ENCODE measurements at places on chromosomes 2 and 18.
A peak's percentile ranks its signal among the peaks of the same experiment; 100 is the strongest.

- no peak for DNase-seq
Observed at GRCh38 chr2:10541775-10542432, 93.8 kb upstream of the ODC1 start.

- no peak for DNase-seq
Observed at GRCh38 chr18:7333025-7333562, 102.2 kb downstream of the LRRC30 start.

DNA sequence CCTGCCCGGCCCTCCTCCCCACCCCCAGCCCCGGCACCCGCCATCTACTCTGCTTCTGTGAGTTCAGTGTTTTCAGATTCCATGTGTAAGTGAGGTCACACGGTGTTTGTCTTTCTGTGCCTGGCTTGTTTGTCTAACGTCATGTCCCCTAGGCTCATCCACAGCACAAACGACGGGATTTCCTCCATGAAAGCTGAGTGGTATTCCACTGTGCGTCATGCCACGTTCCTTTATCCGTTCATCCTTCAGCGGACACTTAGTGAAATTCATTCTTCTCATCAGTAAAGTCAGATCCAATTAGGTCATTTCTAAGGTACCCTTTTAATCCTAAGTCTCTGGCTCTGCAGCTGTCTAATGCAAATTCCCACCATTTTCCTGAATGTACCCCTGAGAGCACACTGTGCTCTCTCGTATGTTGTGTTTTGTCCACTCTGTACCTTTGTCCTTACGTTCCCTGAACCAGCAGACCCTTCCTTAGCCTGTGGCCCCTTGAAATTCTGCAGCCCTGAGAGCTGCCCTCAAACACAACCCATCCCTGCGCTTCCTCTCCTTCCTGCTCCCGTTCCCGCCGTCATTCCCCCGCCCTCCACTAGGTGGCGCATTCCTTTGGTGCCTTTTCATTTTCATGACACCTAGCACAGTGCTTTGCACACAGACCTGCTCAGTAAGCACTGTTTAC, 44.1 kb downstream of the TRAPPC12 start:
- DNase-seq, result peak; percentile 39

DNA sequence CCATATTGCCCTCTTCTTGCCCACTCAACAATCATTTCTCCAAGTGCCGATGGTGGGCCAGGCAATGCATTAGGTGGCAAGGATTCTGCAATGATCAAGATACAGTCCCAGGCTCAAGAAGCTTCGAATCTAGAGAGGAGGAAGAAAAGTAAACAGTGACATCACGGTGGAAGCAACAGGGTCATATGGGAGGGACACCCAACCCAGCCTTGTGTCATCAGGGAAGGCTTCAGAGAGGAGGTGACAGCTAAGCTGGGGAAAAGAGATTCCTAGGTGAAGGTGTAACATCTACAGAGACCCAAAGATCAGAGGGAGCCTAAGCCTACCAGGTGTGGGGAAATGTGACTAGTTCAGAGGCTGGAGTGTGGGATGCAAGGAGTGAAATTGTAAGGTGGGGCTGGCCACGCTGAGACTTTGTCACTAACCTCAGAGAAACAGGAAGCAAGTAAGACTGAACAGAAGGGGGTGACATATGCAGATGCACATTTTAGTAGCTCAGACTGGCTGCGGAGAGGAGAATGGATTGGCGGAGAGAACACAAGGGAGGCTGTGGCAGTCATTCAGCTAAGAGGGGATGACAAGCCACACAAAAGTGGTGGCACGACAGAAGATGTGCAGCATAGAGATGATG, 104.9 kb downstream of the ANKRD44 start:
- DNase-seq, result no peak

- DNase-seq, result peak; percentile 35
Observed at GRCh38 chr2:183349091-183349490, 224.8 kb downstream of the NUP35 start.

DNA sequence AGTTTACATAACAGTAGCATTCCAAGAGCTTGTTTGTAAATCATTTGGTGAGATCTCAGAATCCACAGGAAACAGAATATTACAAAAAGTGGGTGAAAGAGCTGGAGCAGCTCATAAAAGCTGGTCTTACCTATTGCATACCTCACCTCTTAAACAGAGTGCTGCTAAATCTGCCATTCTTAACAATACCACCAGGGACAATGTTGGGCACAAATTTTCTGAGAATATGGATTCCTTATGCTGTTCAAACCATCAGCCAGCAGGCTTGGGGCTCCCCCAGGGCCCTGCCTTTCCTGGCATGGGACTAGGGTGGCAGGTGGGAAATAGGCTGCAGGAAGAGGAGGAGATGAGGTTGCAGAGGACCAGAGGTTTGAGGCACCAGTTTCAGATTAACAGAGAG, 55.6 kb downstream of the TGFA start:
- DNase-seq, result no peak

GRCh38 chr18:75139226-75139911, 69.6 kb downstream of the PTGR3 start:
- no peak for DNase-seq

DNA sequence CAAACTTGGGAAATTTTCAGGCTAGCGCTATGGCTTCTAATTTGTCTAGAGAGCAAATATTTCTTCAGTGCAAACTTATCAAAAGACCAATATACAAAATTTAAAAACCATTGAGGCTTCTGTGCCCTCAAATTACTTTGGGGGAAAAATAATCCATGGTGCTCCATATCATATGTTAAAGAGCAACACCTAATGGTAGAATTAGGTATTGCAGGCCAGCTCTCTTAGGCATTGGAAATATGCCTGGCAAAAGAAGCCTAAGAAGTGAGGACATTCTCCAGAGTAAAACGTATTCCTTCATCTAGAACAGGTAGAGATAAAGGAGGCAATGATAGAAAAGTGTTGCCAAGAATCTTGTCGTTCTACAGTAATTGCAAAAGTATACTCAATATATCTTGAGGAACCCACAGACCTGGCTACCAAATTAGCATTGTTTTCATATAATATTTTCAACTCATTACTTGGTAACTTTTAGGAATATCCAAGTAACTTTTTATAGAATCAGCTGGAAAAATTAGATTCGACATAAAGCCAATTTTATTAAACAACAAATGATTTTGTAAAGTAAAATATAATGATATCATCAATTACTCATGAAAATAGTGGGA, 401.1 kb downstream of the BCL11A start:
- no peak for DNase-seq

- DNase-seq, result no peak
Observed at GRCh38 chr2:61710711-61711110, 143.1 kb downstream of the FAM161A start.

DNA sequence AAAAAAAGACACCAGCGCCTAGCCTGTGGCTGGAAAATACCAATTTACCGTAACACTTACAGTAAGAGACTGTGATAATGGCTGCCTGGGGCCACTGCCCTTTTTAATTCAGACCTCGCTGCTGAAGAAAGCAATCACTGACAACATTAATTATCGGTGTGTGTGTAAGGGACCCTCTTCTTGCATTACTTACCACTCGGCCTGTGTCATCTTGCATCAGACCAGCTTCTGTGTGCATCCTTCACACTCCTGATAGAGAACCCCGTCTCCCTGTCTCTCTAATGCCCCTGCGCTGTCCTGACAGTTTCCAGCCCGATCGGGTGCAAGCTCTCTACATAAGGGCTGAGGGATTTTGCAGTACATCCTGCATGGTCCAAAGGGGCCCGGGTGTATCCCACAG, 124.4 kb downstream of the ZNF516 start:
- no peak for DNase-seq

DNA sequence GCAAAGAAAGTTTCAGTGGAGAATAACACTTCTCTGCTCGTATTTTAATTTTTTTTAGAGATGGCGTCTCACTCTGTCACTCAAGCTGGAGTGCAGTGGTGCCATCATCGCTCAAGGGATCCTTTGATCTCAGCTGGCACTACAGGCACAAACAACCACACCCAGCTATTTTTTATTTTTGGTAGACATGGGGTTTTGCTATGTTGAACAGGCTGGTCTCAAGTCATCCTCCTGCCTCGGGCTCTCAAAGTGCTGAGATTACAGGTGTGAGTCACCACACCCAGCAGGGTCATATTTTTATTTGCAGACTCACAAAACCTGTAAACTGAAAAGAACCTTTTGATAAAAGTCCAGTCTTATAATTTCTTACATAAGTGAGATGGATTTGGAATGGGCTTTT, 2.6 kb downstream of the TRAK2 start:
- DNase-seq, result no peak
